T-helper 17 cell (primary cell): ENCODE measurements at places on chromosomes 11 and 22.

DNA sequence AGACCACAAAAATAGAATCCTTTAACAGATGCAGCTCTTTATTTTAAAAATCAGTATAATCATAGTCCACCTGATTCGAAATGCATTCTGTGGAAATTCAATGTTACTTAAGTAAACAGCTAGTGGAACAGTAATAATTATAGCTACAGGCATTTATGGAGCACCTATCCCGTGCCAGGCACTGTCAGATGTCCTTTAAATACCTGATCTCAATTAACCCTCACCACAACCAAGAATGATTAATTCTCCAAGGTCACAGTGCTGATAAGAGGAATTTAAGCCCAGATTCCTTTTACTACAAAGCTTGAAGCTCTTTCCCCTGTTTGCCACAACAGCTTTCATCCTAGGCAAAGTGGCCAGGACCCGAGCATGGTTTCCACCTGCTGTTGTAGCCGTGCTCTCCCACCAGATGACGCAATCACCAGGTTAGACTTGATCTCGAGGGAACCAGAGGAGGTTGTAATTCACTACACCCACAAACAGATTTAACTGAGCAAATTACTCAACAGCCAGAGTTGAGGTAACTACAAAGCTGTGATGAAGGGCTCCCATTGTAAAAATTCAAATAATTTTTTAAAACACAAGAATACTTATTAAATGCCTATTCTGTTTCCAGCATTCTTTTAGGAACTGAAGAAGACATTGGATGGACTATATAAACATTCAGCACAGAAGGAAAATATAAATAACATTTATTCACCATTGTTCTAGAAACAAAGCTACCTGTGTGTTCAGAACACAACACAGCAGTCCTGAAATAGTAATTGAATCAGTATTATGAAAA is 10.3 kb downstream of the PRDM10 start:
- peak; percentile 15 for DNase-seq

GRCh38 chr22:50567721-50568252 is 5.1 kb upstream of the SYCE3 start:
- DNase-seq = no peak

DNA sequence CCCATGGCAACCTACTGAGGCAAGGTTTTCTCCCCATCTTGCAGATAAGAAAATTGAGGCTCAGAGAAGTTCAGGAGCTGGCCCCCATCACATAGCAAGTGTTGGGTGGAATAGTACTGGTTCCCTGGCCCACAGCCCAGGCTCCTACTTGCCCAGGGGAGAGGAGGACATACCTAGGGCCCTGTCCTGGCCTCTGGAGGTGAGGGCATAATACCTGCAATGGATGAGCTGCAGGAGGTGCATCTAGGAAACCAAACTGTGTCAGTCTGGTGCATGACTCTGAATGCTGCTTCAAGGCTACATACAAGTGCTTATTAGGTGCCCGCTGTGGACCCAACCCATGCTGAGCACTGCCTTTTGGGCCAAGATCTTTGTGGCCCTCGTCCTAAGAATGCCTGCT is 40.0 kb upstream of the TPBGL start:
- DNase-seq = no peak

DNA sequence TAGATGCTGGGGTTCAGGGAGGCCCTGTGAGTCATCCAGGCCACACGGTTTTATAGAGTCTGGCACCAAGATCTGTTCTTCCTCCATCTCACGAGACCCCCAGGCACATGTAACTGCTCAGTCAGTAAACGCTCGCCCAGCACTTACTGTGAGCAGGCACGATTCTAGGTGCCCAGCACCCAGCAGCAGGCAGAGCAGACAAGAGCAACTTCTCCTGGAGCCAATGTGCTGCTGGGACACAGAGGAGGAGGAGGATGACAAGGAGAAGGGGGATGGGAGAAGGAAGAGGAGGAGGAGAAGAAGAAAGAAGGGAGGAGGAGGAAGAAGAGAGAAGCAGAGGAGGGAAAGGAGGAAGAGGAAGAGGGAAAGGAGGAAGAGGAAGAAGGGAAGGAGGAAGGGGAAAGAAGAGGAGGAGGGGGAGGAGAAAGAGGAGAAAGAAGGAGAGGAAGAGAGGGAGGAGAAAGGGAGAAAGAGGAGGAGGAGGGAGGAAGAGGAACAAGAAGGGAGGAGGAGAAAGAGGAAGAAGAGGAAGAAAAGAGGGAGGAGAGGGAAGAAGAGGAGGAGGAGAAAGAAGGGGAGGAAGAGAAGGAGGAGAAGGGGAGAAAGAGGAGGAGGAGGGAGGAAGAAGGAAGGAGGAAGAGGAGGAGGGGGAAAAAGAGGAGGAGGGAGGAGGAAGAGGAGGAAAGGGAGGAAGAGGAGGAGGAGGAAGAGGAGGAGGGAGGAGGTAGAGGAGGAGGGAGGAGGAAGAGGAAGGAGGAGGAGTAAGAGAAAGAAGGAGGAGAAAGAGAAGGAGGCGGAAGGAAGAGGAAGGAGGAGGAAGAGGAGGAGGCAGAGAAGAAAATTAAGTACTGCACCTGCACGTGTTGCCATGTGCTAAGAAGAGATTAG is 77.6 kb upstream of the RTL6 start:
- no peak for DNase-seq

GRCh38 chr11:130055617-130056016 is 14.1 kb upstream of the APLP2 start:
- DNase-seq = no peak
